NCI-H748 treated with DMSO at 0.1 percent for 48 hours (cell line): ENCODE measurements at places on chromosomes 5 and 9.

DNA sequence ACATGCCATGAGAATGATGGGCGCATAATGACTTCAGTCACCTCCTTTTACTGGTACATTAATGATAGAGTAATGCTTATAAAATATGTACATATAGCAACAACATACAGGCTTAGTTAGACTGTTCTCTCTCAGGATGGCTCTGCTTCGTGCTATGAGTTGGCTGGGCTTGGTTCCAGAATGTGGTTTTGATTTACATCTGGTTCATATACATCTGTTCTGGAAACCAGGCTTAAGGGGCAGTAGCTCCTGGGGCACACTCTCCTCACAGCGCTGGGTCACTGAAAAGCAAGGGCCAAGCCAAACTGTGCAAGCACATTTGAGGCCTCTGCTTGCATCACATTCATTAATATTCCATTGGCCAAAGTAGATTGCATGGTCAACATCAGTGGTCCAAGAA is 44.9 kb downstream of the PCSK1 start:
- no peak for DNase-seq

DNA sequence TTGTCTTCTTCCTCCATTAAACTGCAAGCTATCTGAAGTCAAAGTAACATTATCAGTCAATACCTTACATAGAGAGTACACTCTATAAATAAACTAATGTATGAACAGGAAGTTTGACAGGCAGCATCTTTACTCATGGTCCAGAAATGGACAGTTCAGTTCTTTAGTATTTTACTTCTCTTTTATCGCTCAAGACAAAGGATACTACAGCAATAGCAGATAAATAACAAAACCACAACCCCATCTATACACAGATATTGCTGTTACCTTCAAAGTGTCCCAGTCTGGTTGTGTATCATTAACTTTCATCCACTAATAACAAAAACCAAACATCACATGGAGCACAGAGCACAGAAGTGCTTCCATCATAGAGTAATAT is 46.4 kb downstream of the SEMA5A start:
- no peak for DNase-seq

DNA sequence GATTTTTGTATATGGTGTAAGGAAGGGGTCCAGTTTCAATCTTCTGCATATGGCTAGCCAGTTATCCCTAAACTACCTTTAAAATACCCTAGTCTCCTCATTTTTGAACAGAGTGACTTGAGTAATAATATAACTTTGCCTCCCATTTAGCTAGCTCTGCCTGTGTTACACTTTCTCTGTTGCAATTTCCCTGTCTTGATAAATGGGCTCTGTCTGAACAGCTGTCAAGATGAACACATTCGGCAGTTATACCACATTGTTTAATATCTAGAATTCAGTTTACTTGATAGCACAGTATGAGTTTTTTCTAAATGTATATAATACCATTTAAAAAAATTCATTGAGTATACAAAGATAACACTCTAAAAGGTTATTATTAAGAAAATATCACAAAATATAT is 562.9 kb upstream of the FTMT start:
- DNase-seq, result no peak

GRCh38 chr9:7115606-7116005 is 357.8 kb downstream of the KDM4C start:
- no peak for DNase-seq

DNA sequence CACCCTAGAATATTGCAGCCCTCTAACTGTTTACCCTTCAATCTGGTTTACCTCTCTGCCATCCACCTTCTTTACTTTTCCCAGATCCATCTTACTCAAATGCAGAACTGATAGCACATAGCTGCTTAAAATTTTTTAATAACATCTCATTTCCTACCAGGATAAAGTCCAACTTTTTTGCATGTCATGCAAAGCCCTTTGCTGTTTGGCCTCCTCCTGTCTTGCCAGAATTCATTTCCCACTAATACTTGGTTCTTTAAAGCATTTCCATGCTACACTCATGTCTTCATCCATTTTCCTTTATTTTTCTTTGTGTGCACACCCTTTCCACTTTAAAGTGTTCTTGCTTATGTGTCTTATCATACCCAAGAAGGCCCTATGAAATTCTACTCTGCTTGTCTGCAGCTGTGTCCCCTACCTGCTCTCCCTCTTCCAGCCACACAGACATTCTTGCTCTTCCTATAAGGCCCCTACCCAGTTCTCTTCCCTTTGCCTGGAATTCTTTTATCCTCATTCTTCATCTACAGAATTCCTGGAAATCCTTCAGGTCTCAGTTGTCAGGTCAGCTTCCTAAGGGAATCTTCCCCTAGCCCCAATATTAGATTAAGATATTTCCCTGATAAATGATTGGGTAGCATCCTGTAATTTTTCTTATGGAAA is 50.3 kb downstream of the TLE4 start:
- no peak for DNase-seq

GRCh38 chr5:95401626-95402025 is 10.5 kb downstream of the FAM81B start:
- no peak for DNase-seq

DNA sequence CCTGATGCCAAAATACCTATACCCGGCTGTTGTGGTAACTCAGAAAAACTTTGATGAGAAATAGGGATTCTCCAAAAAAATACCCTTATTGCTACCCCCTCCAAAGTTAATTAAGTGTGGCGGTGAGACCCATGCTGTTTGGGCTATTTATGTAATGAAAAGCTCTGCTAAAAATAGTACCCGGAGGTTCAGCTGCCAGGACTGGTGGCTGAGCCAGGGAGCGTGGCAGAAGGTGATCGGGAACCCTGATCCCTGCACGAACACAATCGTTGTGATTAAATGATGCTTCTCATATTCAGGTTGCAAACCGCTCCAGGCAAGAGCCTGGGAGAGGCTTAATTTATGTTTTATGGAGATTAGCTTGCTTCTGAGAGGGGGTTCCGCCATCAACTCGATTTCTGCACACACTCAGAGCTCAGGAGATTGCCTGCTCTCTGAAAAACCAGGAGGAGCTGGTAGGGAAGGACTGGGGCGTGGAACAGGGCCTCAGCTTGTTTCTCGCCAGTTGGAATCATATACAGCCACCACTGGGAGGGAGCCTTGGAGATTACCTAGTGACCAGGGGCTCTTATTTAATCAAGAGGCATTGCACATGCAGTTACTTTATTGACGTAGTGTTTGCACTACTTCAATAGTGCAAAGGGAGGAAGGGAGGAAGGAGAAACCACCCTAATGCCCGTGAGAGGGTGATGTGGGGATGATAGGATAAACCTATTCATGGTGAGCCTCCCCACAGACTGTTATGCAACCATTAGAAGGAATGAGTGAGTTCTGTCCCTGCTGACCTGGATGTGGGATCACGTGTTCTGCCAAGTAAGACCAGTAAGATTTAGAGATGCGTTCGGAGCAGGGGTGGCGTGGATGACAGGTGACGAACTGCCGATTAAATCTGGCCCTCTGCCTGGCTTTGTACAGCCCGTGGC is 23.4 kb downstream of the HRH2 start:
- DNase-seq, result no peak

GRCh38 chr5:130350131-130350530 is 445.9 kb downstream of the CHSY3 start:
- no peak for DNase-seq

- no peak for DNase-seq
Observed at GRCh38 chr5:118548761-118549720, 439.3 kb downstream of the DTWD2 start.

- DNase-seq, result no peak
Observed at GRCh38 chr9:121781145-121781548, 129.7 kb downstream of the DAB2IP start.

DNA sequence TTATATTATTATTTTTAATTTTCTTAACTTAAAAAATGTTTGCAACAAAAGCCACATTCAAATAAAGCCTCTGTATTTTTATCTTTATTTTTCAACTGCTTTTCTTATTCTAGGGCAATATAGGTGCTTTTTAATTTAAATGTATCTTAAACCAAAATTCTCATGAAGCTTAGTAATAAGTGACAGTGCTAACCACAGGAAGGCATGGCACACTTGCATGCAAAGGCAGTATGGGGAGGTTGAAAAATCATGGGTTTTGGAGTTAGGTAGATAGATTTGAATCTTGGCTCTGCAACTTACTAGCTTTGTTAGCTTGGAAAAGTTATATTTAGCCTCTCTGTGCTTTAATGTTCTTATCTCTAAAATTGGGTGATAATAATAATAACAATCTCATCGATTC is 458.0 kb downstream of the DMAC1 start:
- no peak for DNase-seq

DNA sequence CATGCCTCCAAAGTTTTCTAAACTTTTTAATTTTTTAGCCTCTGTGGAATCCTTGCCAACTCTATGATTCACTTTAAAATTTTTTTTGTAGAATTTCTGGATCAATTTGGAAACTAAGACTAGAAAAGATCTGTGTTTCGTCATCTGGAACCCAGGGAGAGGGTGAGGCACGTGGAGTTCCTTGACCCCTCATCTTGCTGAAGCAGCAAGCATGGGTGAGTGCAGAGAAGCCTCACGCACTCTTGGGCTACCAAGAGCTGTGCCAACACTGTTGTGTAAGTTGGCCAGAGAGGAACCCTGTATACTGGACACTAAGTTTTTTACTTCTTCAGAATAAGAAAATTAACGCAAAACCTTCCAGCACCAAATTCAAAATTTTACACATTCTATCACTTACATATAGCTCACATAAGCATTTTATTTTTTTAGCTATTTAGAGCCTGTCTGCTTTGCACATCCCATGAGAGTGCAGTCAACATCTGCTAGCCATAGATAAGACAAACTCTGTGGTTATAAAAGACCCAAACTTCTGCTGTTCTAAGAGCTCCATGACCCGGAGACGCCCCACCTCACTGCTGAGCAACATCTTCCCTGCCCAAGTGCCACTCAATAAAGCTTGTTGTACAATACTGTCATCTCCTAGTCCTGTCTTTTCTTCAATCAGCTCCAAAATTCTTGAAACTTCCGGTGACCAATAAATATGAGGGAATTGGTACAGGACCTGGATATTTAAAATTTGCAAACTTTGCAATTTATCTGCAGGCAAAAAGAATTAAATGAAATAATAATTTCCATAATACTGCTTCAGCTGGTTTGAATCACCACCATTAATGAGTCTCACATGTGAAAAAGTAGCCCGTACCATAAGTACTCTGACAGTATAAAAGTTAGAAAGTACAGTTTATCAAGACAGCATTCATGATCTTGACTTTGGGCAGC is 69.7 kb upstream of the ADCY2 start:
- DNase-seq, result no peak

DNA sequence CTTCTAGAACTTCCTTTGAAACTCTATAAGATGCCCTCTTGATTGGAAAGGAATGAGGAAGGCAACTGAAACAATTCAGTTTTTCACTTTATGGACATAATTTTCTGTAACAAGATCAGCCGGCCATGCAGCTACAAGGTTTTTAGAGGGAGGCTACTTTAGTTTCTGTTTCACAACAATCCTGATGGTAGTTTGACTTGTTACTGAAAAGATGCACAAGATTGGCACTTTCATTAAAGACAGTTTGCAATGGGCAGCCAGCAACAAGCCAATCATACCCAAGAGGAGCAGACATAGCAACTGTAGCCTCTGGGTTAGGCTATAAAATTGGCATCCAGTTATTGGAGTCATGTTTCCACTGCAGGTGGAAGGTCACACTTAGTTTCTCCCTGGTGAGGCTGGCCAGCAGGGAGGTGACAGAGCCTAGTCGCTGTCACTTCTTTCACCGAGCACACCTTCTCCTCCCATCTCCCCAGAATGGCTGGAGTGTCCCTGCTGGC is 74.3 kb upstream of the TGFBR1 start:
- DNase-seq, result no peak

- DNase-seq, result no peak
Observed at GRCh38 chr9:131873891-131874440, 134.1 kb upstream of the RAPGEF1 start.

GRCh38 chr9:86454701-86455615 is 100.7 kb upstream of the TUT7 start:
- DNase-seq, result no peak

DNA sequence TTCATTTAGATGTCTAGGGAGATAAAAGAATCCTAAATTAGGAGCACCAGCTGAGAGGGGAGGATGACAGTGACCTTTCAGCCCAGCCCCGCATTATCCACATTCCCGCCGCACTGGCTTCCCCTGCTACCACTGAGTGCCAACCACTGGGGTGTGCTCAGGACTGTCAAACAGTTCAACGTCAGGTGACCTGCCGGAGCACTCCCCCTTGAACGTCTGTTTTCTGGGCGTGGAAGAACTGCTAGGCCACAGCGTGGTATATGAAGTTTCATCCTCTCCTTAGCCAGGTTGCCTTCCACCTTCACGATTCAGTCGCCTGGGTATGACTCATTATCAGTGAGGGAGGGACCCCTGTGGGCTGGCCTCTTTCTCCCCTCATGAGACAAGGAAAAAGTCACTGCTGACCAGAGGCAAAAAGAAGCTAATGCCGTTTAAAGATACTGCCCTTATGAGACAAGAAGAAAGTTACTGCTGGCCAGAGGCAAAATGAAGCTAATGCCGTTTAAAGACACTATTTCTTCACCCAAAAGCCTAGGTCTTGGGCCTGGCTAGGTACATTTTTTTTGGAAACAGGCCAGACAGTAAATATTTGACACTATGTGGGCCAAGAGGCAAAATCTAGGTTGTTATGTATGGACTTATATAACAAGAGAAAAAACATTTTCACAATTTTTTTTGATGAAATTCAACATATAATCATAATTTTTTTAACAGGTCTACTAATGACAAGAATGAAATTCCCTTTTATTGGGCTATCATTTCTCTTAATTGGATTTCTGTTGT is 4.6 kb downstream of the NMRK1 start:
- DNase-seq, result no peak
